ENCODE measurements at places on chromosomes 7 and 10. TPM values are rescaled to one million over a fixed set of nuclear protein-coding genes. Genes with fewer than 3 reads are reported as not detected.

Gene OR13A1
- polyA plus RNA-seq = not detected

Gene SDK1
- under 0.01 TPM for polyA plus RNA-seq

Gene CYP2C18
- polyA plus RNA-seq = 2.1 TPM

Gene TRIM73
- 0.92 TPM for polyA plus RNA-seq

Gene MEIG1
- polyA plus RNA-seq = not detected

All from sigmoid colon (tissue), 7 donors.